Nucleus accumbens (tissue), 56 donors: ENCODE measurements at places on chromosomes 6 and 20.

GRCh38 chr20:56868746-56869145 lies 239.6 kb downstream of the TFAP2C start:
- DNase-seq: no peak

DNA sequence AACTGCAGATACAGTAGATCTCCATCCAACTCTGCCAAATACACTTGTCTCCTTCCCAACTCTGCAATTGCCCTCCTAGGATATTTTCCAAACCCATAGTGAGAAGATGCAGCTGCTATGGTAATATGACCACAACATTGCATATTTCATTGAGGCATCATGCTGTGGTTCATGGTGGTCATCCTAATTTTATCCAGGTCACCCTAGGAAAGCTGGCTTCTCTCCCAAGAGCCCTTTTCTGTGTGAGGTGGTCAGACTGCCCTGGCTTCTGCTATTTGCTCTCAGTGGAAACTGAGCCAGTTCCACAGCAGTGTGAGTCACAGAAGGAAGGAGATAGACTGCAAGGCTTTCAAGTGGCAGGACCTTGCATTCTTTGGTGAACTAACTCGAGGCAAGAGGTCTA lies 5.5 kb downstream of the OGFRL1 start:
- DNase-seq: no peak

- no peak for DNase-seq
These were observed 11.8 kb downstream of the CST7 start for GRCh38 chr20:24960861-24961260.

- no peak for DNase-seq
These were observed 115.4 kb downstream of the SYCP2 start for GRCh38 chr20:59817846-59818615.

- DNase-seq: no peak
These were observed 178.5 kb downstream of the SLC16A10 start for GRCh38 chr6:111265842-111266241.

GRCh38 chr6:132079286-132079685 lies 128.1 kb upstream of the CCN2 start:
- DNase-seq: no peak

DNA sequence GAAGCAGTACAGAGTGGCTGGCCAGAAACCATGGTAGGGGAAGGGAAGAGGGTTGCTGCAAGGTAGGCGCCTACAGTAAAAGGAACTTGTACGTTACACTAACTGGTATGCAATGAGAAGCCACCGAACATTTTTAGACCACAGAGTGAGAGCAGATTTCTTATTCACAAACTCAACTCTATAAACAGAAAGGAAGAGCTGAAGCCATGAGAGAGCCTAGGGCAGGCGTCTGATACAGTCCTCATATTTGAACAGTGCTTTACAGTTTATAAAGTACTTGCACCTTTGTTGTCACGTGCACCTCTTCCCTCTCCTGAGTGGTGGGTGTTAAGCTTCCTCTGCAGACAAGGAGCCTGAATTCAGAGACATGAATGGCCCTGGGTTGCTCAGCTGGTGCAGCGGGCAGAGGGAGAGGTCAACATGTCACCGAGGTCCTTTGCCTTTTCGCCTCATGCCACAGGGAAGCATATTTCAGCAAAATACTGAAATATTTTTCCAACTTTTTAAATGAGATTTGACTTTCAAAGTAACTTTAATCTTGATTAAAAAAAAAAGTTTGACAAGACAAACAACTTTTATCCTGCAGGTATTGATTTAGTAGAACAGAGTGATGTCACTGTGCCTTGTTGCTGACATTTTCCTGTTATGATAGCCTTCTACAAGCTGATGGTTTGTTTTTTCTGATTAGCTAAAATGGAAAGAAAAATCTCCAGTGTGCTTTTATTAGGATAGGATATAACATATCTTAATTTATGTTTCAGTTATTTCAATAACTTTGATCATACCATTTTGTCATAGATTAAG lies 23.8 kb downstream of the UST start:
- no peak for DNase-seq

DNA sequence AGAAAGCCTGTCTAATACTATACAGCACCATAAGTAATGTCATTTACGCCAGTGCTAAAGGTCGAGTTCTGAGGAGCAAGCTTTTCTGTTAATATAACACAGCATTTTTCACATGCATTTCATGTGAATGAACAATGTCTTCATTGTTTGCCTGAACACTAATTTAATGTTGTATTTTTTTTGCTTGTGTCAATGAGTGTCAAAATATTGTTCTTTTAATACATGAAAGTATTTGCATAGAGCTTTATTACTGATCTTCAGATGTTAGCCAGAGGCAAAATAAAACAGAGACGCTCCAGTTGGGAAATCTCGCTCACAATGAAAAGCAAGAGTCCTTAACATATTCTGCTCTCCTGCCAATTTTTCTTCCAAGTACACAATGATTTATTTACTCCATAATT lies 151.8 kb downstream of the FOXC1 start:
- DNase-seq: no peak

- no peak for DNase-seq
These were observed 7.6 kb downstream of the BTN2A2 start for GRCh38 chr6:26390531-26390930.

DNA sequence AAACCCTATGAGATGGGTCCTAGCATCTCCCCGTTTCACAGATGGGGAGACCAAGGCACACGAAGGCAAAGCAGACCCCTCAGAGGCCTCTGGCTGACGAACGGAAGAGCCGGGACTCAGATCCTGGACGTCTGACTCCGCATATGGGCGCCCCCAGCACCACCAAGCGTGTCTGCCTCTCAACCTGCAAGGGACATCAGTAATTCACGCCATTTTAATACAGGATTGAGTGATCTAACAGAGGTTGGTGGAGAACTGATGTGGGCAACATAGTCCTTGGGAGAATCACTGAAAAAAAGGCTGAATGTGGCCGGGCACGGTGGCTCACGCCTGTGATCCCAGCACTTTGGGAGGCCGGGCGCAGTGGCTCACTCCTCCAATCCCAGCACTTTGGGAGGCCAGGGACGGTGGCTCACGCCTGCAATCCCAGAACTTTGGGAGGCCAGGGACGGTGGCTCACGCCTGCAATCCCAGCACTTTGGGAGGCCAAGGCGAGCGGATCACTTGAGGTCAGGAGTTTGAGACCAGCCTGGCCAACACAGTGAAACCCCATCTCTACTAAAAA lies 206.6 kb downstream of the DLL1 start:
- no peak for DNase-seq

DNA sequence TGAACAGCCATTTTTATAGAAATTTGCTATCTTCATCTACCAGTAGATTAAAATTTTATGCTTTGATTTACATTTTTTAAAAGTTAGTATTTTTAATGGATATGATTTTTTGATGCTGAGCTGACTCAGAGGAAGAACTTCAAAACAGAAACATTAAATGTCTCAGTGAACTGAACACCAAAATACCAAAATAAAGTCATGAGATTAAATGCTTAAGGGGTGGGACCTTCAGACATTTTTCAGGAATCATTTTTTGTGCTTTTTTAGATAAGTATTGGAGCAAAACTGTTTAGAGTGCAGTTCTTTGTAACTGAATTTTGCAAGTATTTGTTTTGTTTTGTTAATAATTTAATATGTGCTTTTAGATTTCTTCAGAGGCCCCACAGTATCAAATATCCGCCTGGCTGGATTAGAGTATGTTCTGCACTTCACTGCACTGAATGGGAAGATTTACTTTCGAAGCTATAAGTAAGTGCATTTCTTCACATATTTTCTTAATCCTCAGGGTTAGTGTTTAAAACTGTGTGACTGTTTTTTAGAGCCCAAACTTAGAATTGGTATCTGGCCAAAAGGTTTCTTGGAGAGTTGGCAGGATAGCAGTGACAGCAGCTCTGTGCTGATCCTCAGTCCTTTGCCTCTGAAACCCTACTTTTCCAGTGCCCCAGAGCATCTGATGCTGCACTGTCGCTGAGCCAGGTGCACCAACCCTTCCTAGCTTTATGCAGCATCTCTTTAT lies 33.7 kb downstream of the RPF2 start:
- DNase-seq: no peak

GRCh38 chr20:58440021-58440767 lies 51.2 kb downstream of the VAPB start:
- DNase-seq: no peak

GRCh38 chr6:27650620-27651370 lies 177.9 kb upstream of the ZNF184 start:
- DNase-seq: no peak
